Fibroblast of skin of right biceps (primary cell): ENCODE measurements at places on chromosomes 1 and 21.

- no peak for DNase-seq
Measured at GRCh38 chr1:226279498-226279897, 29.5 kb downstream of the LIN9 start.

- no peak for DNase-seq
Measured at GRCh38 chr1:95186149-95186548, 47.9 kb upstream of the RWDD3 start.

DNA sequence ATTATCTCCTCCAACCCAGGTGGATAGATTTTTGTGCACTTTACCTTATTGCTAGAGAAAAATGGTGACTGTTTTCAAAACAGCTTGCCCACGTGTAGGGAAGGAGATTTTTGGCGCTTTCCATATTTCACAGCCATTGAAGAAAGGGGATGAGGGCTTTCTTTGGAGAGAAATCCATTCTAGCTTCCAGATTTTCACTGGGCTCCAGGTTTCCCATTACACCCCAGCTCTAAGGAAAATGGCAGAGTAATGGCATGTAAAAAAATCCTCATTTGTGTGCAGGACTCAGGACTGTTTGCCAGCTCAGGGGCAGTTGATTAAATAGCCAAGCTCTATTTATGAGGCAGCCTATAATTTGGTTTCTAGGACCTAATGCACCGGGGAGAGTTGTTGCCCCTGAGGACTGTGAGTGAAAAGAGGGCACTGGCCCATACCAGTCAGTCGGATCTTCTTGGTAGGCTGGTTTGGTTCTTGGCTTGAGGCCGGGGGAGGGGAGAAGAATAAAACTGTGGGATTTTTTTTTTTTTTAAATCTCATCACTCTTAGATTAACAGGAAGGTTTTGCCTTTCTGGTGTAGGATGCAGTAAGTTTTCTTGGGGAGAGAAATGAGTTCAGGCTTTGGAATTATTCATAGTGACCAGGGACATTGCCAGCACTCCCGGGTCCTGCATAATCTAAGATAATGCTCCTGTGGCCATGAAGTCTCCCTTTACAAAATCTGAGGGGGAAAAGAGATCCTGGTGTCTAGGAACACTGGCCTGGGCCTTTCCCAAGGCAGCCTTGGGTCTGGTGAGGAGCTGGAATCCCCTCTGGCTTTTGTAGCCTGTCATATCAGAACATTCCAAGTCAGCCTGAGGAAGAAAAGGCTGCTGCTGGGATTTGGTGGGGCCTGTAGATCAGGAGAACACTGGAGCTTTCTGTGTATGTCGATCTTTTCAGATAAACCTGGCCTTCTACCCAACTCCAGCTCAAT lies 1.9 kb upstream of the ARID1A start:
- DNase-seq: no peak

DNA sequence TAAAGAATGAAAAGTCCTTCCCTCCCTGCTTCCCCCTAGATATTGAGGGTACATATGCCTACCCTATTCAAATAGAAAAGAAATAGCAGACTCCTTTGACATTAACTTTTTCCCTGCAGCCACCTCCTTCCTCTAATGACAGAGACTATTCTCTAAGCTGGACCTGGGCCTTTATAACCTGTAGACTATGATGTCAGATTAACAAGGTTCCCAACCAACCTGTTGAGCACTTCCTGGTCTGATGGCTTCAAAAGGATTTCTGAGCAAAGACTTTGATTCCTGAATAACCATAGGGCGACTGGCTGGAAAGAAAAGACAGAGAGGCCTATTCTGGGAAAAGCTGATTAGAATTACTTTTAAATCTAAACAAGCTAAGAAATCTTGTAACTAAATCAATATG lies 18.4 kb upstream of the C1orf216 start:
- no peak for DNase-seq

DNA sequence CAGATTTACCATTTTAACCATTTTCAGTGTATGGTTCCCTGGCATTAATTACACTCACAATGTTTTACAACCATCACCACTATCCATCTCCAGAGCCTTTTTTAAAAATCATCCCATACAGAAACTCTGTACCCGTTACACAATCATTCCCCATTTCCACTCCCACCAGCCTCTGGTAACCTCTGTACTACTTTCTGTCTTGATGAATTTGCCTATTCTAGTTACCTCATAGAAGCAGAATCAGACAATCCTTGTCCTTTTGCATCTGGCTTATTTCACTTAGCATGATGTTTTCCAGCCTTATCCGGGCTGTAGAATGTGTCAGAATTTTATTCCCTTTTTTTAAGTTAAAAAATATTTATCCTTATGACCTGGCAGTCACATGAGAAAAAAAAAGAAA lies 33.0 kb downstream of the PGM1 start:
- DNase-seq: no peak

GRCh38 chr1:205188098-205188497 lies 23.4 kb downstream of the DSTYK start:
- DNase-seq: no peak

DNA sequence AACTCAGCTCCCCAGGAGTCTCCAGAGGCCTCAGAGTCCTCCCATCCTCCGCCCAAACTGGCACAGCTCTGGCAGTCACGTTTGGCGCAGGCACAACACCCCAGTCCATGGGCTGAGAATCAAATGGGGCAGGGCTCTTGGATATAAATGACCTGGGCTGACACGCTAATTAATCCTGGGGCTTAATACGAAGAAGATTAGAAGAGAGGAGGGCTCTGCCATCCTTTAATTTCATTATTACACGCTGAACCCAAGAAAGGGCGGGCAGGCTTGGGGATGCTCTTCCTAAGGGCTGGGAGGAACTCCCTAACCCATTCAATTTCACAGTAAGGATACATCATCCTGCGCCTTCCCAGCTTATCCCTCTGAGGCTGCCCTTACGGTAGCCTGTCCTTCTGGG lies 2.4 kb downstream of the GRIK3 start:
- DNase-seq: no peak

DNA sequence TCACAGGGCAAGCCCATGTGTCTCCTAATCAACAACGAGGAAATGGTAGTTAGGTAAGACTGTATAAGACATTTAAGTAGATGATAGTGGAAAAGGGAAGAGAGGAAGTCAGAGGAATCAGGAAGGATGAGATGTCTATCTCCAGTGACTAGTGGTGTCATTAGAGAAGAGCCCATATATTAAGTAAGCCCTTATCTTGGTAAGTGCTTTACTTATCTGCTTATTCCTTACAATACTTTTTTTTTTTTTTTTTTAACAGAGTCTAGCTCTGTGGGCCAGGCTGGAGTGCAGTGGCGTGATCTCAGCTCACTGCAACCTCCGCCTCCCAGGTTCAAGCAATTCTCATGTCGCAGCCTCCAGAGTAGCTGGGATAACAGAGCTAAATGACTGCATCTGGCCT lies 29.5 kb downstream of the RNF11 start:
- no peak for DNase-seq
